ENCODE measurements at places on chromosomes 13 and 19.

DNA sequence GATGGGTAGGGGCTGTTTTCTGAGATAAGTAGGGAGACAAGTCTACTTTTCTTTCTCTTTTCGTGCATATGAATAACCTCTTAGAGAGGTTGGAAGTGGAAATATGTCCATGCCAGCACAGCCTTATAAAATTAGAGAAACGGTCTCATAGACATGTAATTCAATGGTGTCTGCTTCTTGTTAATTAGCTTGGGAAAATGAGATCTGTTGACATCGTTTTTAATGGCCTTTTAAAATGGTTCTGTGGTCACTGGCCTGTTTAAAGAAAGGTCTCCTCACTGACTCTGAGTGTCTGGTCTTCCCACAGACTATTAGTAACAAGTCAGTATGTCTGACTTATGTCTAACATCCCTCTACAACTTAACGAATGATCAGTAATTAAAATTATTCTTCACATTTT is 487.1 kb downstream of the SLITRK6 start:
- no peak for DNase-seq

GRCh38 chr19:33472226-33472625 is 49.4 kb downstream of the PEPD start:
- no peak for DNase-seq

DNA sequence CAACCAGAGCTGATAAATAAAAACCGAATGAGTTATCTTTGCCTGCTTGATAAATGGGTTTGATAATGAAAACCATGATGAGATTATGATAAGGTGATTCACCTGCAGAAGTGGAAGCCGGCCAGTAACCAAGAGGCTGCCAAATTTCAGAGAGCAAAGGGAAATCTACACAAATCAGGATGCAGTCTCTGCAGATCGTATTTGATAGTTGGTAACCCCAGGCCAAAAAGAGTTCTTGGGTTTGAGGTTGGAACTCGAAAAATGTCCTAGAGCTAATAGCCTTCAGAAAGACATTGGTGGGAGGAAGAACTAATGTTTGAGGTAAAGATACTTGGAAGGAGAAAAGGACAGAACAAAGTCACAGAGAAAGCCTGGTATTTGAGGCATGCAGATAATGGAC is 9.6 kb upstream of the LATS2 start:
- DNase-seq, result no peak

GRCh38 chr19:33627526-33627925 is 5.8 kb downstream of the CHST8 start:
- DNase-seq, result no peak

GRCh38 chr13:76596216-76596615 is 290.0 kb downstream of the KCTD12 start:
- DNase-seq, result no peak

DNA sequence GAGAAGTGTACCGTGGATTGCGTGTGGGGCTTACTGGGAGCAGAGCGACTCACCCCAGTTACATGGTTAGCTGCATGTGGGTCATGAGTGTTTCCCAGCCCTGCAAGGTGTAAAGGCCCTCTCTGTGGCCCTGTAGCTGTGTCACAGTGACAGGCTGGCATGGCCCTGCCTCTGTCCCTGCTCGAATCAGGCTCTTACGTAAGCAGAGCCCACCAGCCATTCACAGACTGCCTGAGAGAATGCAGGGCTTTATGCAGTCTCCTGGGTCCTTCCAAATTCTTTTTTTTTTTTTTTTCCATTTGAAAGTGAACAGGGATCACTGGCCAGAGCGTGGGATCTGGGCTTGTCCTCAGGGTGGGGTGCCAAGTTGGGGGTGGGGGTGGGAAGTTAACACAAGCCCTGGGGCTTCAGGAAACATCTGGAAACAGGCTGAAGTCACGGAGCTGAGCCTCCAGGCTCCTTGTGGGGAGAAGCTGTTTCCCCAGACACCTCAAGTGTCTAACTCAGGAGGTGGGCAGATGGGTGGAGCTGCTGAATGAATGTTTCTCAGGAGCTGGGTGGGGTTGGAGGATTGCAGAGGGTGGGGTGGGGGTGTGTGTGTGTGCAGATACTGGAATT is 13.4 kb downstream of the TECR start:
- DNase-seq, result no peak

GRCh38 chr13:86425170-86425815 is 626.1 kb upstream of the SLITRK6 start:
- no peak for DNase-seq

GRCh38 chr13:26021516-26021915 is 30.3 kb downstream of the SHISA2 start:
- DNase-seq, result no peak

DNA sequence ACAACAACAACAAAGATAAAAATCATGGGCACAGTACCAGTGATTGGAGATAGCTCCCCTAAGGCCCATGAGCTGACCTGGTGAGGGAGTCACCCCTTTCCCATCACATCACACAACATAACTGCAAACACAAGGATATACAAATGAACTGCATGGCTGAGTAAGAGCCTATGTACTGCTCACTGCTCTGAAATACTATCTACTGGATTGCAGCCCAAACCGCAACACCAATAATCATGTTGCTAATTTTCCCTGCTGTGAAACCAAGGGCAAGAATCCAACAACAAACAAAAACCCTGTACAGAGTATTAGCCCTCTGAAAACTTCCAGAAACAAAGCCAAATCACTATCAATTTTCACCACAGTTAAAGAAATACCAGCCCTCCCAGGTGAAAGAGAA is 1893.2 kb downstream of the PCDH9 start:
- no peak for DNase-seq

GRCh38 chr13:57629821-57630235 is 1.7 kb upstream of the PCDH17 start:
- peak; percentile 27 for DNase-seq

DNA sequence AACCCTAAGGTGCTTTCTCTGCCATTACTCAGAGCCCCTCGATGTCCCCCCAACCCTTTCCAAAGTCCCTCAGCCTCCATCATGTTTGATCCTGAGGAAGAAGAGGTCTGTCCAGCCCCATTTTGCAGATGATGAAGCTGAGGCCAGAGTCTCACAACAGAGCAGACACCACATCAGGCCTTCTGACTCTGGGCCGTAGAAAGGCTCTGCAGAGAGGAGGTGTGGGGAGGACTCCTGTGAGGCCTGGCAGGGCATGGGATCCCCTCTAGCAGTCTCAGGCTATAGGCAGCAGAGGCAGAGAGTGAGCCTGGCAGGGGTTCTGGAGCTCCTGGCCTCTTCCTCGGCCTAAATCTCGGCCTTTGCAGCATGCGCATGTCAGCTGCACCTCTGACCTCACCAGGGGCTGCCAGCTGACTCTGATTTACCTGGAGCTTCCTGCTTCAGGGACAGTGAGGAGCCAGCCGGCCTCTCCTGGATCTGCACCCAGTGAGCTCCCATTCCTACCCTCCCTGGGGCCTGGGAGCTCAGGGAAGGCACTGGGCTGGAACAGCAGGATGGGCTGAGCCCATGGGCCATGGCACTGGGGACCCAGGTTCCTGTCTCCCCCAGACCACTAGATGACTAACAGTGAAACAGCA is 41.7 kb upstream of the VSTM2B start:
- no peak for DNase-seq

- no peak for DNase-seq
Observed at GRCh38 chr13:101123028-101123427, 293.3 kb downstream of the NALCN start.

DNA sequence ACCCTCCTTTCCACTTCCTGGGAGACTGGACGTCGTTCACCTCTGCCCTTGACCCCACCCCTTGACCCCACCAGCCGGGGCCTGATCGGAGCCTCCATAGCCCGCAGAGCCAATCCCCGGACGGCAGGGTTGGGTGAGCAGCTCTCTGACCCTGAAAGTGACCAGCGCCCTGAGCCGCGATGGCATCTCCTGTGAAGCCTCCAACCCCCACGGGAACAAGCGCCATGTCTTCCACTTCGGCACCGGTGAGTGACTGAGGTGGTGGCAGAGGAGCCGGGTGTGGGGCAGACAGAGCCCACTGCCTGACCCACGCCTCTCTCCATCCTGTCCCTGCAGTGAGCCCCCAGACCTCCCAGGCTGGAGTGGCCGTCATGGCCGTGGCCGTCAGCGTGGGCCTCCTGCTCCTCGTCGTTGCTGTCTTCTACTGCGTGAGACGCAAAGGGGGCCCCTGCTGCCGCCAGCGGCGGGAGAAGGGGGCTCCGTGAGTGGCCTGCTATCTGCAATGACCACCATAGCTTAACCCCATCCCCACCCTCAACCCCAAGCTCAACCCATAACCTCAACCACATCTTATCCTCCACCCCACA is 10.4 kb downstream of the BCAM start:
- no peak for DNase-seq

GRCh38 chr13:60213236-60213744 is 49.6 kb upstream of the DIAPH3 start:
- no peak for DNase-seq

- no peak for DNase-seq
Observed at GRCh38 chr13:69101841-69102240, 1005.8 kb upstream of the ATXN8OS start.

- DNase-seq, result no peak
Observed at GRCh38 chr13:66992183-66992582, 238.0 kb downstream of the PCDH9 start.

DNA sequence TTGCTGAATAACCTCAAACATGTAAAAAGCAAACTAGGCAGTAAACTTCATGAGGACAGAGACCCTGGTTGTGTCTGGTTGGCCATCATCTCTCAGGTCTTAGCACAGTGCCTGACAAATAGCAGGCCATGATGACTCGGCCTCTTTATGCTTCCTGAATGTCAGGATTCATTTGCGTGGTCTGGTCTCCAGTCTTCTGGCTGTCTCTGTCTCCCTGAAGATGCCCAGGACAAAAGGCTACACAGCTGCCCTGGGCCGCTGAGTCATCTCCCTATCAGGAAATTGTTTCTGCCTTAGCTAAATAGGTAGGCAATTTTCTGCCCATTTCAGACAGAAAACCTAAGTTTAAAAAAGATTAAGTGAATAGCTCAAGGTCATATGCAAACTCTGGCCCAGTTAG is 84.1 kb upstream of the FNDC3A start:
- no peak for DNase-seq

DNA sequence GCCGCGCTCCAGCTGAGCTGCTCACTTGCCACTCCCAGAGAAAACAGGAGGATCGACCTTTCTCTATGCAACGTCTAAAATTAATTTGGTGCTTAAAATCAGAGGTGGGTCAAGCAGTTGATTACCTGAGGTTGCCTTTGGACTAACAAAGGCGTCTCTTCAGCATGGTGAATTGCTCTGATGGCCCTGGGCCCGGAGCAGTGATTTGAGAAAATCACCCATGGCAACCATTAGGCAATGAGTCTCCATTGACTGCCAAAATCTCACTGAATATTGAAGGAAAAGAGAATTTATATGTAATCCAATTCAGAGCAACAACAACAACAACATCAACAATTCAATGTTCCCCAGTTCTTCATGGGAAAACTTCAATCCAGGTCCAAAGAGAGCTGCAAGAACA is 61.8 kb downstream of the IRS2 start:
- DNase-seq, result no peak

- no peak for DNase-seq
Observed at GRCh38 chr19:39463403-39463802, 17.2 kb upstream of the TIMM50 start.

DNA sequence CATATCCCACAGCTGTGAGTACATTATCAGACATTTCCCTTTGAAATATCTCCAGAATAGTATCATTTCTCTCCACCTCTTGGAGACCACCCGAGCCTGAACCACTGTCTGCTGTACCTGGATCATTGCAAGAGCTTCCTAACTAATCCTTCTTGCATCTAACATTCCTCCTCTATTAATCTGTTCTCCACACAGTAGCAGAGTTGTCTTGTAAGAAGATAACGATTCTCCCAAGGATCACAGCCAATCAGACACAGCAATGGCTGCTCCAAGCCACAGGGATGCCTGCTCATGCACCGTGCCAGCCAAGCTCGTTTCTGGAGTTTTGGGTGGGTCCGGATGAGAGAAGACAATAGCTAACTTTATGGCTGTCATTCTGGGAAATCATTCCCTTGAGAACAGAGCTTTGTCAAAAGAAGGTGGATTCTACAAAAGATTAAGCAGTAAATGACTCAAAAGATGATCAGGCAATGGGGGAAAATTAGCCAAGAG is 14.5 kb upstream of the LAIR1 start:
- no peak for DNase-seq

Measured in transverse colon (tissue), 4 donors.